AG09309 (cell line): ENCODE measurements at places on chromosomes 6 and 20.
A peak's percentile ranks its signal among the peaks of the same experiment; 100 is the strongest.

DNA sequence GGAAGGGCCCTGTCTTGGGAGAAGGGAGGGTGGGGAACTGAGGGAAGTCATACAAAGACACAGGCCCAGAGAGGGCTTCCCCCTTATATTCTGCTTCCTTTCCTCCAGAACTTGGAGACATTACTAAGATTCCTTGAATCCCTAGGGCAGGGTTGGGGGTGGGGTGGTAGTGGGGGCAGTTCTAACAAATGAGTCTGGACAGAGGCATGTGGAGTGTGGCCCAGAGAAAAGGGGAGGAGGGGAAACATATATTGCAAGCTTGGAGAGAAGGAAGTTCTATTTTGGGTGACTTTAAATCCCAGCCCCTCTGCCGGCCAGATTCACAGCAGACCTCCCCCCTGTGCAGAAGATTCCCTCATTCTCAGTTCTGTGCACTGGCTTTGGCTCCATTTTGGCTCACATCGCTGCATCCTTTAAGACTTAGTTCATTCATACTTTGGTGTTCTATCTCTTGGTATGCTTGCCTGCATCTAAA lies 43.7 kb downstream of the DAAM2 start:
- no peak for DNase-seq

- DNase-seq: no peak
Observed at GRCh38 chr6:69631552-69632346, 165.1 kb downstream of the LMBRD1 start.

DNA sequence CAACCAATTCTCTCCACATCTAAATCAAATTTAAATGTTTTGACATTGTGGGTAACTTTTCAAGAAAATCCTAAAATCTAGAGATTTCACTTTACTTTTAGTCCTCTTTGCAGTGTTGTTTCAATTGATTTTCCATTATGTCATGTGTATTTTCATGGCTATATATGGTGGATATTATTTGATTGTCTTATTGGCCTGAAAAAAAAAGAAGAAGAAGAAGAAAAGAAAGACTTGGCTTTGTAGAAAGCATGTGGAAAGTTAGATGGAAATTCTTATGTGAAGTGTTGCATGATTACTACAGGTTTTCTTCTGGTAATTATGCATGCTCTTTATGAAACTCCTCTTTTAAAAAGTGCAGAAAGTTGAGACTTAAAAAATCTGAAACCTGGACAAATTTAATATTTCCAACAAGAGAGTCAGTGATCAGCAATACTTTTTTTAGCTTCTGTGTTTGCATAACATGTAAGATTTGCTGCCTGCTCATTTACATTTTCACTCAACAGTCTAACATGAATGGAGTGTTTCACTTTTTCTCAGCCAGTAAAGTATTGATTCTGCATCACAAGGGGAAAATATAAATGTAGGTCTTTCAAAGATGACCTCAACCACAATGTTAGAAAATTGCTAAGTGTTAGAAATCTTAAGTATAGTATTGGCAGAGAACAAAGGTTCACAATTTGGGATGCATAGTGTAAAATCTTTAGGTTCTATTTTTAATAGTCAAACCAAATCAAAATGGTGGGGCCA lies 438.7 kb downstream of the BCKDHB start:
- DNase-seq: no peak

GRCh38 chr6:159110013-159110412 lies 59.2 kb upstream of the FNDC1 start:
- peak; percentile 13 for DNase-seq

- DNase-seq: no peak
Observed at GRCh38 chr6:36290668-36291620, 21.1 kb downstream of the PNPLA1 start.

- no peak for DNase-seq
Observed at GRCh38 chr20:52682237-52682636, 289.9 kb upstream of the TSHZ2 start.

- DNase-seq: peak; percentile 70
Observed at GRCh38 chr20:58555078-58555765, 40.0 kb upstream of the APCDD1L start.

GRCh38 chr20:3316136-3316535 lies 77.1 kb upstream of the SLC4A11 start:
- DNase-seq: no peak

DNA sequence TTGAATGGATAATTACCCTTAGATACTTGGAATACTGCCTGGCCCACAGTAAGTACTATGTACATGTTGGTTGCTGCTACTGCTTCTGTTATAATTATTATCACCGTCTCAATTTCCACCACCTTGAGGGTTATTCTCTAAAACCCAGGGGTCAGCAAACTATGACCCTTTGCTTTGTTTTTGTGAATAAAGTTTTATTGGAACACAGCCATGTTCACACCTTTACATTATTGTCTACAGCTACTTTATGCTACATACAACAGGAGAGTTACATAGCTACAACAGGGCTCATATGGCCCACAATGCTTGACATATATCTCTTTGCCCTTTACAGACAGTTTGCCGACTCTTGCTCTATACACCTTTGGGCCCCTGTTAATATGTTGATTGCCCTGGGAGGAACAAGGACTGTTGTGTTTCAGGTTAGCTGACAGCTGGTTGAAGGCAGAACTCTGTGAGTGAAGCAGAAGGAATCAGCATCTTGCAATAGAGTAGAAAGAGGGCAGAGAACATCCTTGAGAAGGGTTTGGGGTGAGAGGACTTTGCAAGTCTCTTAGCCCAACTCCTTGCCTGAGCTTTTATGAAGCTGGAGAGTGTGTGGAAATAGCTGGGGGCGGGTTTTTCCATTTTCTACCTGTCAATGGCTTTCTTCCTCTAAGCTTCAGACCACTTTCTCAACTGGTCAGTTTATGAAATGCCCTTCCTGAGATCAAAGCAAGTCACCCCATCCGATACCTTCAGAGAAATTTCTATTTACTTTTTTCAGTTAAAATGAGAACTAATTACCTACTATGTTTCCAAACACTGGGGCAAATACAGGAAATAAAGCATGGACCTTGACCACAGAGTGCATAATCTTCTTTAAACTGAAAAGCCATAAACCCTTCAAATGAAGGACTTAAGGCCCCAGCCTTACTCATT lies 3.5 kb upstream of the MEP1A start:
- DNase-seq: no peak

GRCh38 chr6:150886155-150886554 lies 20.7 kb downstream of the MTHFD1L start:
- DNase-seq: no peak

DNA sequence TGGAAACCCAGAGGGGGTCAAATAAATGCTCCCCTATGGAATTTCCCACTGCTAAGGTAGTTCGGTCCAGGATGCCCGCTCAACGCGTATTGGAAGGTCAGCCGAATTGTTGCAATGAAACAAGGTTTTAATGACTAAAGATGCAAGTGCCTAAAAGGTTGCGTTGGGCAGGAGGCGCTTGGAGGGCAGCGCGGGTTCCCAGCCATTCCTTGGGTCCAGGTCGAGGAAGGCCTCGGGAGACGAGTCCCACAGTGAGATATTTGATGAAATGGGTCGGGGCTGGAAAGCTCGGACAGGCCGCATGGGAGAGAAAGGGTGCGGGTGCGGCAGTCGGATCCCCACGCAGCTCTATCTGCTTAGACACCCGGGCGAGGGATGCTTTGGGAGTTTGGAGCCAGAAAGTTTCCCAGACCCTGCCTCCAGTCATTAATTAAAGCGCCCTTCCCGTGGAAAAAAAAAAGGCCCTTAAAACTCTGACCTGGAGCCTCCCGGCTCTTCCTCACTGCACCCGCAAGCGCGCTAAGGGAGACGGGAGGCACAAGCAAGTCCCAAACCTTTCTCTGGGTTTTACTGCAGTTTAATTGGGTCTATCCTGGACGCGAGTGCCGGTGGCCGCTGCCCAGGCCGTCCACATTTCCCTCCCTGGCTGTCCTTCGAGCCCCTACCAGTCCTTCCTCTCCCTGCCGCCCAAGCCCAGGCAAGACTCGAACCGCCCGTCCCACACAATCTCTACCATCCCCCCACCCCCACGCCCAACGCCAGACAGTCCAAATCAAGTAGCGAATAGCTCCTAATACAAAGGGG lies 24.2 kb downstream of the TFAP2A start:
- no peak for DNase-seq

GRCh38 chr6:3749977-3750316 lies 1.6 kb downstream of the PXDC1 start:
- DNase-seq: no peak

- DNase-seq: no peak
Observed at GRCh38 chr20:24582373-24583168, 113.1 kb downstream of the SYNDIG1 start.

DNA sequence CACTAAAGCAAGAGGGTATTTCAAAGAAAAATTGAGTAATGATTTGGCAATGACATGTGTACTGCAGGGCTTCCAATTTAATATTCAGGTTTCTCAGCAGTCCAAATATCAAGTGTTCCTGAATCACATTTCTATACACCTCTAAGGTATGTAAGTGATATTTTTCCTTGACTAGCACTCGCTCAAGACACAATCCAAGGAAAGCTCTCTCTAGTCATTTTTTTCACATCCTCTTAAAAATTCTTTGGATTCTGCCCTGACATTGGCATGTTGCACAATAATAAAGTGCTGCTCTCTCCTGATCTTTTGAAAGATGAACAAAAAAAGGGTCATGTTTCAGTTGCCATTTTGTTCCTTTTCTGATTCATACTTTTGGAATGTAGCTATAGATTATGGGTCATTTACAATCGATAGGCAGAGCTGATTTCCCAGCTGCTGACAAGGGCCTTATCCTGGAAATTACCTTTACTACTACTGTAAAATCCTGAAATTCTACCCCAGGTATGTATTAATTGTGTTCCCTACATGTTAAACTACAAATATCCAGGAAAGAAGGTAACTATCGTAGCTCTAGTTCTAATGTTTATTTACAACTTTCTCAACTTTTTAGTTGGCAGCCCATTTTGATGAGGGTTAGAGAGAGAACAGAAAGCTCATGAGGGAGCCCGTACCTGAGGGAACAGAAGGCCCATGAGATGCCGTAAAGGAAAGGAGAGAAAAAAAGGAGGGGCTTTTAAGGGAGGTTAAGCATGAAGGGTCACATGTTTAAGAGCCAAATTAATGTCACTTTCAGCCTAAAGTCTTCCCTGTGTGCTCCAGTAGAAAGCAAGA lies 22.2 kb upstream of the ADGRG6 start:
- no peak for DNase-seq

DNA sequence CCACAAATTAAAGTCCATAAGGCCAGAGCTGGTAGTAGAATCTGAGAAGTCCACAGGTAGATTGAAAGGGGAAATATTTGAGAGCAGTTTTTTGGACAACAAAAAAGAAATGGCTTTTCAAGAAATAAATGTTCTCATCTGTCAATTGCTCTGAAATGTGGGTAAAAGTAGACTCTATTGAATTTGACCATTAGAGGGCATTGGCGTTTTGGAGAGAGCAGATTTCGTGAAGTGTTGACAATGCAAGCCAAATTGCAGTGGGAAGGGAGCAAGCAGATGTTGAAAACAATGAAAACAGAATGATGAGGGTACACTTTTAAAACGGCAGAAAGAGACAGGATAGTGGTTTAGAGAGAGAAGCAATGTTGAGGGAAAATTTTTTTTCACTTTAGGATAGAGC lies 149.1 kb upstream of the FAM83B start:
- no peak for DNase-seq

DNA sequence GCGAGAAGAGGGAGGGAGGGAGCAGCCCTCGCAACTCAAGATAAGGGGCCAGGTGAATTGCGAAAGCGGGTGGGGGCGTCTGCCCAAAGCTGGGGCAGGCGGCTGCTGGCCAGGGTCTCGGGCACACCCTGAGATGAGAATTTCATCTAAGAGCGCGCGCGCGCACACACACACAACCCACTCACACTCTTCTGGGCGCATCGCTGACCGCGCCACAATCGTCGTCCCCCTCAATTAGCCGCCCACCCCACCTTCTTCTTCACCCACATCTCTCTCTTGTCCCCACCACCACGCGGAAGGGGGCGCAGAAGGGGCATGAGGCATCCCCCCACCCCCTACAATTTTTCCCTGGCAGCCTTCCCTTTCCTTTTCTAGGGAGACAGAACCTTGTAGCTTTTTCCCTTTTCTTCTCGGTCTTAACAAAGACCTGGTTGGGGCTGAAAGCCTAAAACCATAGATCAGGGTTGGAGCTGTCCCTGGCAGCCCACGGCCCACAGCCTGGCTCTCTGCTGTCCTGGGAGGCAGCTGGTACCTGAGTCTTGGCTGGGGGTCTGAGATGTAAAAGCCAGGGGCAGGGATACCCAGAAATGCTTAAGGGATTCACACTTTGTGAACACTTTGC lies 737 bp upstream of the PTPRT start:
- no peak for DNase-seq

- no peak for DNase-seq
Observed at GRCh38 chr6:119449331-119450156, 100.0 kb upstream of the MAN1A1 start.

DNA sequence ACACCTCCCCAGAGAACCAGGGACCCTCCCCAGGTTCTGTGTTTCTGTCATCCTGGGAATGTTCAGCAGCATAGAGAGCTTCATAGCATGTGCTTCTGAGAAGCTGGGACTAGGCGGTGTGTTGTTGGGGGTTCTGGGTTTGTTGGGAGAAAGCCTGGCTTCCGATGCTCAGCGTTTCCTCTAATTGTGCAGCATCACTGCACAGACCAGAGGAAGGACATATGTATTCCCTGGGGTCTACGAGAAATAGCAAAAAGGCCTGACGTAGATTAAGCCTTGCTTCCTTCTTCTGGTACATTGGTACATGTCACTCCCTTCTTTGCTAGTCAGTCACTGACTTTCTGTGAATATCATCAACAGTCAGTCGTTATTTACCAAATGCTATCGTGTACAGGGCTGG lies 96.9 kb upstream of the SGK1 start:
- DNase-seq: no peak

- no peak for DNase-seq
Observed at GRCh38 chr20:15807271-15807670, 766.0 kb downstream of the KIF16B start.
